Dorsolateral prefrontal cortex (tissue), 122 donors: ENCODE measurements at places on chromosomes 3 and 15.

DNA sequence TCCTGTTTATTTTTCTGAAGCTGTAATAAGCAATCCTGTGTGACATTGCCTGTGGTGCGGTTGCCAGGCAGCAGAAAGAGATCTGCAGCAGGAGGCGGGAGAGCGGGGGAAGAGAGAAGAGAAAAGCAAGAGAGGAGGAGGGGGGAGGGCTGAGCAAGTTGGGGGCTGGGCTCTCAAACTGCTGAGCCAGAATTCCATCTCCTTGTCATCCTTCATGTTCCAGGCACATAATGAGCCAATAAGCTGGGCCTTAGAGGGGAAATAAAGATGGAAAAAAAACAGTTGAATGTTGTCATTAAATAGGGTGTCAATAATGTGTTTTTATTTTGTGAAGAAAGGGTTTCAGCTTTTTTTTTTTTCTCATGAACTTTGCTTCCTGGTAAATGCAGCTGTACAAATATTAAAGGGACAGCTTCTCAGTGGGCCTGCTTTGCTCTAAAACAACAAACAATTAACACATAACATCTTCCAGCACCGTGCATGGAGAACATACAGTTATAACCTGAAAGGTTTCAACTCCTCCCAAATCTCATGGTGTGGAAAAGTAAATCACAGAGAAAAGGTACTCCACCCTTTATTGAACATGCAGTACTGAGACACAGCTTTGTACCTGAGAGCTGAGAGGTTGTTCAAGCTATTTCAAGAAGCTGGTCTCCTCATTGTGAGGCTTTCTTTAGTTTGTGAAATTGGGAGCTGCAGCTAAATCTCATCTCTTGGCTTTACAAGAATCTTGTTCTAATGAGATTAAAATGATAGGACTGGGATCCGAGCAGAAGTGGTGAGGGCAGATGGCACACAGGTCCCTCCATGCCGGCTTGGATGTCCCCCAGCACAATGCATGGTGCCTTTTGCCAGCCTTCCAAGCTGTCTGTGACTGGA lies 451.1 kb upstream of the KCNMB2 start:
- DNase-seq, result peak; percentile 90

GRCh38 chr3:42697289-42698051 lies 5.1 kb downstream of the HHATL start:
- DNase-seq, result no peak

GRCh38 chr3:195914648-195915473 lies 6.5 kb upstream of the TNK2 start:
- DNase-seq, result peak; percentile 95

- DNase-seq, result no peak
Observed at GRCh38 chr3:125675791-125676190, 80.5 kb upstream of the OSBPL11 start.

DNA sequence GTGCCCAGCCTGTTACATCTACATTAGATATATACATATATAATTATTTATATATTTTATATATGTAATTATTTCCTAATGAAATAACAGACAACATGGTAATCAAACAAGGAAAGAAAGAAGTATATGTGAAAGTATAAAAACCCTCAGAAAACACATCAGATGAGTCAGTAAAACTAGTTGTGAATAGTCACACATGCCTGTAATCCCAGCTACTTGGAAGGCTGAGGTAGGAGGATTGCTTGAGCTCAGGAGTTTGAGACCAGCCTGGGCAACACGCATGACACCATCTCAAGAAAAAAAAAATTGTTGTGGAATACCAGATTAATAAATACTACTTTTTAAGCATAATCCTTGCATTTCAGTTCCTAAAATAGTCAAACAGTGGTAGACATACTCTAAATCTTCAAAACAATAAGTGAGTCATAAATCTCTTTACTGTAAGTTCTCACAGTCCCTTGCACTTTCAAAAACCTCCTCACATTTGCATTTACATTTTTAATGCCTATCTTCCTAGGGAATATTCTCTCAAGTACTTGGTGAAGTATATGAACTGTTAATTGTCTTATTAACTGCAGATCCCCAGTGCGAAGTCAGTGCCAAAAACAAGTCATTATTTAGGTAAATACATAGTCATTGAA lies 106.5 kb downstream of the MYO9A start:
- DNase-seq, result no peak

- DNase-seq, result no peak
Observed at GRCh38 chr3:171649267-171649666, 161.0 kb downstream of the PLD1 start.

- DNase-seq, result no peak
Observed at GRCh38 chr15:86942285-86942684, 862.6 kb downstream of the AGBL1 start.

GRCh38 chr3:51401735-51402134 lies 10.7 kb downstream of the RBM15B start:
- no peak for DNase-seq

DNA sequence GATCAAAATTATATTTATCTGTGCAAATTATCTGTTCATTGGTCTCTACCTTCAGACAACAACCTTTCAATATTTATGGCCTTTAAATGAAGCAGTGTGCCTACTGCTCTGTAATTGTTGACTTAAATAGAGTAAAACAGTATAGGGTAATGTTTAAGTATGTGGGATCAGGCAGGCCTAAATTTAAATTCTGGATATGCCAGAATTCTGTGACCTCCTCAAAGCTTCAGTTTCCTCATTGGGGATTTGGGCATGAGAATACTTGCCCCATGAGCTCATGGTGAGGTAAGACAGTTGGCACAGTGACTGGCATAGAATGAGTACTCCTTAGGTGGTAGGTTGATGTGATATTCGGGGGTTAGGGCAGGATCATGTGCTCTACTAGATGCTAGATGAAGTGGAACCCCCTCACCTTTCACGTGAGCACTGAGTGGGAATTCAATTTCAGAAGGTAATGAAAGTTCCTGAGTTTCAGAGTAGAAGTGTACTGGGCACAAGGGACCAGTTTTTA lies 14.9 kb downstream of the ARL8B start:
- DNase-seq, result no peak

GRCh38 chr15:48017747-48018146 lies 103.0 kb upstream of the SLC24A5 start:
- DNase-seq, result no peak

DNA sequence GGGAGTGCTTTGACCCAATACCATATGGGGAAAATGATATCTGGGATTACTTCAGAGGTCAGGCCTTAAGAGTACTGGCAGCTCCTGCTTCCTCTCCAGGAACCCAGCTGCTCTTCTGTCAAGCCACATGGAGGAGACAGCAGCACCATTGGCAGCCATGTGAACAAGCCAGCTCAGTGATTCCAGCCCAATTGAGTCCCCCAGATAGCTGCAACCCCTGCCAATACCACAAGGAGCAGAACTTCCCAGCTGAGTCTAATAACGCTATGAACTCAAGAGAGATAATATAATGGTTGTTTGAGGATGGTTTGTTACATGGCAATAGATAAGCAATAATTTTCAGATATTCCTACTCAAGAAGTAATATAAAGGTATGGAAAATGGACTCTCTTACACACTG lies 126.8 kb upstream of the CPNE4 start:
- DNase-seq, result no peak
